ENCODE measurements at places on chromosomes 2 and 18.
A peak's percentile ranks its signal among the peaks of the same experiment; 100 is the strongest.

- DNase-seq: peak; percentile 33
These were observed 130.6 kb downstream of the USP34 start for GRCh38 chr2:61340242-61340641.

- no peak for DNase-seq
These were observed 36.5 kb upstream of the MAP2 start for GRCh38 chr2:209387389-209387788.

GRCh38 chr2:197189426-197190099, 121.0 kb downstream of the ANKRD44 start:
- DNase-seq: no peak

DNA sequence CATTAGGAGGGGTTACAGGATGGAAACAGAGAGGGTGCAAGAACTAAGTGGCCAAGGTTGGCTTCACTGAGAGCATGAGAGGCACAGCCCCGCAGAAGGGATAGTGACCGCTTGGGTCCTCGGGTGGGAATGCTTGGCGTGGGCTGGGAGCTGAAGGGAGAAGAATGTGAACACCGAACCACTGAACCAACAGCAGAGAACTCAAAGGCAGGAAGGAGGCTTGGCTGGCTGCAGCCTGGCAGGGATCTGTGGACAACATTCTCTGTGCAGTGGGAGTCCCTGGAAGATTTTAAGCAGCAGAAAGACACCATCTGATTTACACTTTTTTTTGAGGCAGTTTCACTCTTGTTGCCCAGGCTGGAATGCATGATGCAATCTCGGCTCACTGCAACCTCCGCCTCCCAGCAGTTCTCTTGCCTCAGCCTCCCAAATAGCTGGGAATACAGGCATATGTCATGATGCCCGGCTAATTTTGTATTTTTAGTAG, 33.9 kb downstream of the SOWAHC start:
- DNase-seq: no peak

DNA sequence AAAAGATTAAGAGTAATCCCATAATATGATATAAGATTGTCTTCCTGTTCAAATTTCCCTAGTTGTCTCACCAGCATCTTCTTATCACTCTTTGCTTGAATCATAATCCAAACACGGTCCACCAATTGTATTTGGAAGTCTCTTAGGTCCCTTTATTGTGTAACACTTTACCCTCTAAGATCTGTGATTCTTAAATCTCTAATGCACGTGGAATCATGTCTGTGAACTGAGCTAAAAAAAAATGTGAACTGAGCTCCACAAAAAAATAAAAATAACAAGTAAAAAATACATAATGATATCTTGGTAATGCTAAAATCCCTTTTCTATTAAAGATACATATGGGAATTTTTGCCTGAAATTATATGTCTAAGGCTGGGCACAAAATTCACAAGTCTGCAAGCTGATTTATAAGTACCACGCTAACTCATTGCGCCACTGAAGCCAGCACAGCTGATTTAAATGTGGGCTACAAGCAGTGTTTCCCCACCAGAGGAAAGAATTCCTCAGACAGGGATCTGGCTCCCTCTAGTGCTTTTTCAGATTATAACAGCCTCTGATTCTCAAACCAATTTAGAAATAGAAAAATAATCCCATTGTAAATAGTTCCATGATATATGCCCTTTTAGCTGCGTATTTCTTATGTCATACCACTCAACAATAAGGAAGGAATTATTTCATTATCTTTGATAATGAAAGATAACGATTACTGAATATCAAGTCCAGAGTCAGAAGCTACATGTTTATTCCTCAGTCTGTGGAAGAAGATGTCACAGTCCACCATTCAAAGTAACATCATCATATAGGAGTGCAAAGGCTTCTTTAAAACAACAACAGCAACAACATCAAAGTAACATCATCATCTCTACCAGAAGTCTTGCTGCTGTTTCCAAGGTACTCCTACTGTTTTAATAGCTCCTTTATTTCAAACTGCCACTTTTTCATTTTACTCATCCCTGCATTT, 22.9 kb downstream of the RBM43 start:
- DNase-seq: peak; percentile 54

- DNase-seq: no peak
These were observed 142.0 kb upstream of the GAREM1 start for GRCh38 chr18:32612651-32613050.

GRCh38 chr2:27093430-27094352, 7.1 kb downstream of the KHK start:
- DNase-seq: no peak

DNA sequence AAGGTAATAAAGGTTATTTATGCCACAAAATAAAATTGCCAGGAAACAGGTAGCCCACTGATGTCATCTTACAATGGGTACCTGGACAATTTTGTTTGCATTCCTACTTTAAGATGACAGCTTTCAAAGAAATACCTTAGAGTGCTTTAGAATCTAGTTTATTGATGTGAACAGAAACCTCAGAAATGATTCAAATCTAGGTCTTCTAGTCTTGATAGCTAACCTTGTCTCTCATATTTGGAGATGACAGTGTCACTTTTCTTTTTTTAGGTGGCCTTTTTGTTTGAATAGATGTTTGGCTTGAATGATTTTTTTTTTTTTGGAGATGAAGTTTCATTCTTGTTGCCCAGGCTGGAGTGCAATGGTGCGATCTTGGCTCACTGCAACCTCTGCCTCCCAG, 69.1 kb downstream of the PIK3C3 start:
- no peak for DNase-seq

DNA sequence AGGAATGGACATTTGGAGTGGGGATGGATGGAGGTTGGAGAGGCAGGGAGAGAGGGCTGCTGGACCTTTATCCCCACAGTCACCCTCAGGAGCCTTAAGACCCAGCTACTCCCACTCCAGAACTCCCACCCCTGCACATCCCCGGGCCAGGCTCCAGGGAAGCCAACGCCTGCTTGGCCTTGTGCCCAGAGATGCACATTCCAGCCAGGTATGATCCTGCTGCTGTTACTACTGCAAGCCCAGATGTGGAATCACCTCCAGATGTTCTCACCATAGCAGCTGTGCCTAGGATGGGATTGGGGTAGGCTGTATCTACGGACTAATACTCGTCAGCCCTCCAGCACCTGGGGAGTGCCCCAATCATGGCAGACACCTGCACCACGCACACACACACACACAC, 71.7 kb downstream of the ZFP36L2 start:
- DNase-seq: no peak

GRCh38 chr2:218295029-218295428, 2.7 kb upstream of the TMBIM1 start:
- no peak for DNase-seq

DNA sequence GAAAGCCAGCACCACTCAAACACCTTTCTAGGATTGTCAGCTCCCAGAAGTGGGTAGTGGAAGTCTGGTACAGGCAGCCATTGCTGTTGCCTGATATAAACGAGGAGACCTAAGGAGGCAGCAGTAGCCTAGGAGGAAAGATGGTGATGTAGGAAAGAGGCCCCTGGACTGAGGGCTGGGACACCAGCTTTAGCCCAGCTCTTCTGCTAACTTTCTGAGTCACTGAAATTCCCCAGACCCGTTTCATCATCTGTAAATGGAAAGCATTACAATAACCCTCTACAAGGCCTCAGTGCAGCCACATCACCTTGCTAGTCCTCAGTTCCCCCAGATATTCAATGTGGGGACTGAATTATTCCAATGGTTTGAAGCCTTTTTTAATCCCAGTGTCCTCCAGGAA, 336.5 kb downstream of the TNS1 start:
- no peak for DNase-seq

GRCh38 chr2:30706534-30707303, 100.5 kb downstream of the CAPN13 start:
- DNase-seq: peak; percentile 33

- no peak for DNase-seq
These were observed 23.9 kb downstream of the CTLA4 start for GRCh38 chr2:203891474-203891873.

DNA sequence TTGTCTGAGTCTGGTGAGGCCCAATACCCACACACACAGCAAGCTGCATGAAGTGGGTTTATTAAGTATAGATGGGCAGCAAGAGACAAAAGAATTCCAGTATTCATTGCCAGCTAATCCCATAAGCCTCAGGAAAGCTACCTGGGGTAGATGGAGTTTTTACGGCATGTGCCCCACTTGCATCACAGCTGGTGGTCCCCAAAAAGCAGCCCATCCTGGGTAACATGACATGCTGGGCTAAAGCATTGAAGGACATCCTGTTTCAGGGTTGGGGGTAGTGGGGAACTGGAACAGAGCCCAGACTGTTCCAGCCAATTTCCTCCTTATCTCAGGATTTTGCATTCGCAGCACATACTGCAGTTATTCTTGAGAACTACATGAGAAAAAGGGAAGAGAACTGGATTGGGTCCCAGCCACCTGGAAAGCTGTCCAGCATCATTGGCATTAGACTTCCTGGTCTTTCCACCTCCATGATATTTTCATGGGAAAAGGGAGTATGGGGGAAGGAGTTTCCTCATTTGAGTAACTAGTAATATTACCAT, 240.1 kb upstream of the MMADHC start:
- DNase-seq: no peak

- no peak for DNase-seq
These were observed 82.5 kb downstream of the TGFA start for GRCh38 chr2:70471129-70471528.

DNA sequence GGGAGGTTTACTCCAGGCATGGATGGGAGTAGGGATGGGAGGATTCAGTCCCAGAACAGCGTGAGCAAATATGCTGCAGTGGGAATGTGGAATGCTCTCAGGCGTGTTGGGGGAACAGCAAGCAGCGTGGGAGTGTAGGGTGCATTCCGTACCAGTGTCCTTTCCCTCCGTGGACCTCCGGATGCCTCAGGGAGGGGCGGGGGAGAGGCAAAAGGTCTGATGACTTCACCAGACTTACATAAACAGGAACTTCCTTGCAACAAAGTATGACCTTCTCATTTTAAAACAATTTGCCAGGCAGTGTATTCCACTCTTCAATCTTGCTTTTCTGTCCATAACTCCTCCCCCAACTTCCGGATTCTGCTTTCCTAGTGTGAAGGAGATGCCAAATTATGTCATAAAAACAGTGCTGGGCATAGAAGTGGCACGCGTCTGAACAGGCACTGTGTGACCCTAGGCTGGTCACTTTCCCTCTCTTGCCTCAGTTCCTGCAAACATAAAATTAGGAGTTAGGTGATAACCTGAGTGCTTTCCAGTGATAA, 36.9 kb downstream of the RPL37A start:
- peak; percentile 68 for DNase-seq

DNA sequence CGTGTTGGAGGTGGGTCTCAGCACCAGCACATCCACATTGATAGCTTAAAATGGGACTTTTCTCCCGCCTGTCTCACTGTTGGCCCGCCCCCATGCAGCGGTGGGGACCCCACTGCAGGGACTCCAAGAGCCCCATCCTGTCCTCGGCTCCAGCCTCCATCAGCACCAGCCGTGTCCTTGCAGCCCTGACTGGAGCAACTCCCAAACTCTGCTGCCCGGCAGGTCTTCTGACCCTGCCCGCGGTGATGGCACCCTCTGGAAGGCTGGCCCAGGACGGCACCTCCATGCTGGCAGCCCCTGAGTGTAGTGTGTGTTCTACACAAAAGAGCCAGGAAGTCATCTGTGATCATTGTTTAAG, 41.6 kb upstream of the KCNG2 start:
- DNase-seq: no peak

DNA sequence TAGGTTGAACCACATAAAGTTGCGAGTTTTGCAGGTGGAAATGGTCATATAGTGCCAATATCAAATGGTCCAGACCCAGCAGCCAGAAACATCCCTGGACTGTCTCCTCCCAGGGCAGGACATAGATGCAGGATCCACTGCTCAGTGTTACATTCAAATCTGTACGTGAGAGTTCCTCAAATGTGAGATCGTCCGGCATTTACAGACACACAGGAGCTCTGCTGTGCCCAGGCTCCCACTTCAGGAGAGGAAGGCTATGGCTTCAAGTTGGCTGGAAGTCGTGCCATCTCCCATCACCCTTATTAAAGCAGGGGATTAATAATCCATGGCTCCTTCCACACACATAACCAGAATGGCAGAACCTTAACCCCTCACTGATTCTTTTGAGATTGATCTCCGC, 688.2 kb upstream of the HS6ST1 start:
- DNase-seq: no peak

GRCh38 chr2:1746174-1747064, 2.1 kb upstream of the PXDN start:
- DNase-seq: no peak

DNA sequence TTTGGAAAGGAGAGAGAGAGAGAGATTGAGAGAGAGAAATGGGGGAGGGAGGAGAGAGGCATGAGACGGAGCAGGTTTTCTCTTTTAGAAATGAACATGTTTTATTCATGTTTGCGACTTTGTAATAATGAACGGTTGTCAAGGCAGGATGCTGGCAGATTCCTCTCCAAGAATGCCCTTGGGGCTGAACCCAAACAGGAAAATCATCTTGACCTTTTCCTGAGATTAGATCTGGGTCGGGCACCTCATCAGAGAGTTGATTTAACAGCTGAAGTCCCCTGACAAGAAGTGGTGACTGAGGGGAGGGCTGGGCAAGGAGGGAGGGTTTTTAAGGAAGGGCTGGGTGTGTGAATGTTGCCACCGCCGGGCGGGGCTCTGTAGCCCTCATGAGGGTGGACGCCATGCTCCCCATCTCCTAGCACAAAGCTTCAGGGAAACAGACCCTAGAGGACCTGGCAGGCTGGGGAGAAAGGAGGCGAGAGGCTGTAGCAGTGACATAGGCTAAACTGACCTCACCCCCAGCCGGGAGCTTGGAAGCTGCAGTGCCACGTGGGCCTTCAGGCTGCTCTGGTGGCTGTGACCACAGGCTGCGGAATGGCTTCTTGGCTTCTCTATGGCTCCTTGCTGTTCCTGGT, 60.0 kb downstream of the LIPG start:
- DNase-seq: no peak

- no peak for DNase-seq
These were observed 267.9 kb upstream of the TNP1 start for GRCh38 chr2:217127744-217128143.

Measured in HS-5 (cell line).